ENCODE measurements at places on chromosomes 12 and 14.

- no peak for DNase-seq
These were observed 5.3 kb downstream of the TTC8 start for GRCh38 chr14:88829685-88830302.

DNA sequence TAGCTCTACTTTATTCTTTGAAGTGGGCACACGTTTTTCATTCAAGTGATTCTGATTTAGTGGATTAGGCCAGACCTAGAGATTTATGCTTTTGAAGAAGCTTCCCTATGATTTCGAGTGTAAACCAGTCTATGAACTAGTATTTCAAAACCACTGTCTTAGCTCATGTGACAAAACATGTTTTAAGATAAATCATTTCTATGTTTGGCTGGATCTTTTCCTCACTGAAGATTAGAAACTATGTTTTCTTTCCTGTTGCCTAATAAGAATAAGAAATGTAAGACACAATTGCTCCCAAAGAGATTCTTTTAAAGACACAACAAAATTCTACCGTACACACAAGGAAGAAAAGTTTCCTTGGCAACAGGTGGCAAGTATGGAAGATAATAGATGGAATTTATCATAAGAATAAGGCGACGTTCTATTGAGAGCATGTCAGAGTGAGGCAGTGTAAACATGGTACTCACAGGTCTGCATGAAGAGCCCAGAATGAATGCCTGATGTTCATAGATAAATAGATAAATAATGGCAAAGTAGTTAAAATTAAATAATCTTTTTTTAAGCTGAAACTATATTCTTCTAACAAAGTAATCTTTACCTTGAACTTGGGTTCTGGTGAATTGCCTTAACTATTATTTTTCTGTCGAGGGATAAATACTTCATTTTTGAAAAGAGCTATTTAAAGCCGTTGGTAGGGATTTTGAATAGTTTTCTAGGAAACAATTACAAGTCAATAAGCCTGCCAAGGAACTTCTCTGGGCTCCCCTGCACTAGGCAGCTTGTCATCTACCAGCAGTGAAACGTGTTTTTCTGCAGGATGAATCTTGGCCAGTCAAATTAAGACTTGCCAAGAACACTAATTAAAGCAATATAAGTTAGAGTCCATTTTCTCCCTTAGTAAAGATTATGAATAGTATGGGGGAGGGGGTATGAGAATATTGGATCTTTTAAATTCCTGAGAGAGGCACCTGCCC lies 34.1 kb upstream of the C12orf75 start:
- DNase-seq, result no peak

GRCh38 chr14:98633380-98633779 lies 638.6 kb downstream of the BCL11B start:
- no peak for DNase-seq

DNA sequence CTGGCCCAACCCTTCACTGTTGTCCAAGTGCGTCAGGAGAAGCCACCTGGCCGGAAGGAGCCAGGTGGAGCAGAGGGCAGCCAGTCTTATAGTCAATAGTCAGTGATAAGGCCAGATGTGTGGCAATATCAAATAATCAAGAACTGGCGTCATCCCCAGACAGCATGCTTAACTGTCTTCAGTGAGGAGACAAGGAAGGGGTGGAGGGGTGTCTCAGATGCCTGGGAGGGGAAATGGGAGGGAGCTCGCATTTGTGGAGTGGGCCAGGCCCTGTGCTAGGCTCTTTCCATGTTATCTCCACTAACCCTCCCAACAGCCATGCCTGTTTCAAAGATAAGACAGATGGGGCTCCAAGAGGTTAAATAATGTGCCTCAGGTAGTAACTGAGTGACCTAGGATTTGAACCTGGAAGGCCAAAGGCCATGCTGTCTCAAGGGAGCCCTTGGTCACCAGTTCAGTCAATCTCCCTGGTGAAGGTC lies 48.9 kb upstream of the FOS start:
- DNase-seq, result no peak

DNA sequence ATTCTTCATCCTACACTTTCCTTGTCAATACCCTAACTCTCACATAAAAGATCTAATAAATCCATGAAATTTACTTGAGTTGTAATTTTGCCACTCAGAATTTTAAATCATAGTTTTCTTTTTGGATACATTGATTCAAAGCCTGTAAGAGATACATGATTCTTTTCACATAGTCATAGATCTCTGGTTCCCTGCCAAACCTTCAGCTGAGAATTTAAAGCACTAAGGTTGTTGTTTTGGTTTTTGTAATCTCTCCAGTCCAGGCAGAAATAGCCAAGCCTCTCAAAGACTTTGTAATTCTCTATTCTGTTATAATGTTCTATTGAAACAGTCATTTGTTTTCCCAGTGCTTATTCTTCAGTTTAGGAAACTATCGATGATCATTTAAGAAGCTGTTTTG lies 273.9 kb downstream of the TRHDE start:
- DNase-seq, result peak; percentile 61

- no peak for DNase-seq
These were observed 82.8 kb upstream of the FBXO21 start for GRCh38 chr12:117273091-117273490.

DNA sequence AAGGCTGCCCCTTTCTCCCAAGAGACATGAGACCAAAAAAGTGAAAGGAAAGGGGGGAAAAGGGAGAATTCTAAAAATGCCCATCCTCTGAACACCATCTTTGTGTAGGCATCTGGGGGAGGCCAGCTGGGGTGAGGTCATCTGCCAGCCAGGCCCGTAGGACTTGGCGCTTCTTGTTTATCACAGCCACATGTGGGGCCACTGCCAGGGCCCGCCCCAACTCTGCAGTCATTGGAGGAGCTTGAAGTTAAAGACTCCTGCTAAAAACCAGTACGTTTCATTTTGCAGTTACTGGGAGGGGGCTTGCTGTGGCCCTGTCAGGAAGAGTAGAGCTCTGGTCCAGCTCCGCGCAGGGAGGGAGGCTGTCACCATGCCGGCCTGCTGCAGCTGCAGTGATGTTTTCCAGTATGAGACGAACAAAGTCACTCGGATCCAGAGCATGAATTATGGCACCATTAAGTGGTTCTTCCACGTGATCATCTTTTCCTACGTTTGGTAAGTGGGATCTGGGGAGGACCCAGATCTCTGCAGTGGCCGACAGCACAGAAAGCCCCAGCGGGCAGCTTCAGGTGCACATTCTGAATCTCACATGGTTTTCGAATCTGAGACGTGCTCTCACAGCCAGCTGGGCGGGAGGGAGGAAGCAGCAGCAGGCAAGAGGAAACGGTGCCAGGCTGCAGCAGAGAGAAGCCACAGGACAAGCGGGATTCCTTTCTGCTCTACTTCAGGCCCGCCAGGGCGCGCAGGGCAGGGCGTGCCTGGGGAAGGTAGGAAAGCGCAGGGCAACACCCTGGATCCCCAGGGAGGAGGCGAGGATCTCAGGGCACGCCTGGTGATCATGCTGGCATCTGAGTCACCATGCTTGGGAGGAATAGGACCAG lies at the start of gene P2RX7:
P2RX7 (plus strand) TSS at position 276 of the 881 bp plus-strand sequence; CDS start at position 371, 95 bp downstream.
- peak; percentile 40 for DNase-seq

DNA sequence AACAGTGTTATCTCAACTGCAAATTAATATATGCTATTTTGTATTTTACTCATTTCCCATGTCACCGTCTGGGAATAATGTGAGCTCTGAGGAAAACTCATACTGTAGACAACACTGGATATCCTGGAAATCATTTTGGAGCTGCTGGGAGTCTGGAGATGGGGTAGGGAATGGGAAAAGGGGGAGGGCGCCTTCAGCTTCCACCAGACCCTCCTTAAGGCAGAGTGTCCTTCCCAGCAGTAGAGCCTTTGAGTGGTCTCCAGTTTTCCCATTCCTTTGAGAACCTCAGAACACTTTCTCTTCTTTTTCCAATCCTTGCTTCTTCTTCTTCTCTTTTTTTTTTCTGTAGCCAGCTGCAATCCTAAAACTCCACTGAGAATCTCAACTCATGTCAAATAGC lies 5.4 kb upstream of the LRIG3 start:
- DNase-seq, result no peak

- DNase-seq, result no peak
These were observed 32.5 kb downstream of the MMAB start for GRCh38 chr12:109540526-109541412.

- no peak for DNase-seq
These were observed 196.2 kb upstream of the C14orf180 start for GRCh38 chr14:104383088-104383995.

- DNase-seq, result no peak
These were observed 23.6 kb upstream of the WNK1 start for GRCh38 chr12:728781-729180.

GRCh38 chr12:56120158-56120846 lies 2.2 kb downstream of the ZC3H10 start:
- DNase-seq, result no peak

DNA sequence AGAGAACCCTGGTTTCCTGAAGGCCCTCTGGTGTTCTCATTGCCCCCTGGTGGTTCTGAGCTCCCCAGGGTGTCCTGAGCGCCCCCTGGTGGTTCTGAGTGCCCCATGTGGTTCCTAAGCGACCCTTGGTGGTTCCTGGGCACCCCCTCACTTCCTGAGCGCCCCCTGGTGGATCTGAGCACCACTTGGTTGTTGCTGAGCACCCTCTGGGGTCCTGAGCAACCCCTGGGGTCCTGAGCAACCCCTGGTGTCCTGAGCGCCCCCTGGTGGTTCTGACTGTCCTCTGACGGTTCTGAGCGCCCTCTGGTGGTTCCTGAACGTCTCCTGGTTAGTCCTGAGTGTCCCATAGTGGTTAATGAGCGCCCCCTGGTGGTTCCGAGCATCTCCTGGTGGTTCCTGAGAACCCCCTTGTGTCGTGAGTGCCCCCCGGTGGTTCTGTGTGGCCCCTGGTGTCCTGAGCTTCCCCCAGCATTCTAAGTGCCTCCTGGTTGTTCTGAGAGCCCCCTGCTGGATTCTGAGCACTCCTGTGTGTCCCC lies 568.3 kb downstream of the TMEM121 start:
- DNase-seq, result no peak

DNA sequence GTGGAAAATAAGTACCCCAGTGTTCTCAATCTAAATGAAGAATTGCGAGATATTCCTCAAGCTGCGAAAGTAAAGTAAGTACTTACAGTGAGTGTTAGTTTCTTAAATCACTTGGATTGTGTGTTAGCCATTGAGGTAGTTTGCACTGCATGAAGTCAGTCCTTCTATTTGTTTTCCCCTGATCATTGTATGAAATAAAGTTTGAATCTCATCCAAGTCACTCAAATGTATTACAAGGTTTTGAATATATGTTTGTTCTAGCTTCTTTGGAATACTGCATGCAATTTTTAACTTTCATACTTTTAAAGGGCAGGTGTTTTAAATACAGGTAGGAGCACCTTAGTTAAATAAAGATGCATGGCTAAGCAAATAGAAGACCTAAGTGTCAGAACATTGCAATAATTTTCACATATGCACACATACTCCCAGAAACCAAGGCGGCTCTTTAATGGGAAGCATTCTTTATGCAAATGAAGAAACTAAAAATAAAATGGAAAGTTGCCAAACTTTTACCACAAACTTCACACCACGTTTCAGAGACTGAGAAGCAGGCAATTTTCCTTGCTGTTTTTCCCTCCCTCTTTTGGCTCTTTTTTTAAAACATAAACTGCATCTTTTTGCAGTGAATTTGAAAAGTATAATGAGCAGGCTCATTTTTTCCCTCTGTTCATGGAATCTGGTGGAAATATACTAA lies 105.6 kb downstream of the GPR135 start:
- peak; percentile 27 for DNase-seq

- DNase-seq, result peak; percentile 87
These were observed 109.7 kb upstream of the PRMT8 start for GRCh38 chr12:3381059-3382047.

GRCh38 chr14:33699300-33699983 lies 251.4 kb downstream of the EGLN3 start:
- DNase-seq, result no peak

DNA sequence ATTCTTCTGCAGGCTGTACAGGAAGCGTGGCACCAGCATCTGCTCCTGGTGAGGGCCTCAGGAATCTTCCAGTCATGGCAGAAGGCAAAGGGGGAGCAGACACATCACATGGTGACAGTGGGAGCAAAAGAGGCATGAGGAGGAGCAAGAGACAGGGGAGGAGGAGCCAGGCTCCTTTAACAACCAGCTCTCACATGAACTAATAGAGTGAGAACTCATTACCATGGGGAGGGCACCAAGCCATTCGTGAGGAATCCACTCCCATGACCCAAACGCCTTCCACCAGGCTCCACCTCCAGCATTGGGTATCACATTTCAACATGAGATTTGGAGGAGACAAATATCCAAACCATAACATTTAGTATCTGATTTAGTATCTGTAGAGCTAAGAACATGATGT lies 14.7 kb upstream of the TRIM9 start:
- DNase-seq, result no peak

GRCh38 chr12:120529641-120530417 lies 871 bp upstream of the COQ5 start:
- peak; percentile 59 for DNase-seq

DNA sequence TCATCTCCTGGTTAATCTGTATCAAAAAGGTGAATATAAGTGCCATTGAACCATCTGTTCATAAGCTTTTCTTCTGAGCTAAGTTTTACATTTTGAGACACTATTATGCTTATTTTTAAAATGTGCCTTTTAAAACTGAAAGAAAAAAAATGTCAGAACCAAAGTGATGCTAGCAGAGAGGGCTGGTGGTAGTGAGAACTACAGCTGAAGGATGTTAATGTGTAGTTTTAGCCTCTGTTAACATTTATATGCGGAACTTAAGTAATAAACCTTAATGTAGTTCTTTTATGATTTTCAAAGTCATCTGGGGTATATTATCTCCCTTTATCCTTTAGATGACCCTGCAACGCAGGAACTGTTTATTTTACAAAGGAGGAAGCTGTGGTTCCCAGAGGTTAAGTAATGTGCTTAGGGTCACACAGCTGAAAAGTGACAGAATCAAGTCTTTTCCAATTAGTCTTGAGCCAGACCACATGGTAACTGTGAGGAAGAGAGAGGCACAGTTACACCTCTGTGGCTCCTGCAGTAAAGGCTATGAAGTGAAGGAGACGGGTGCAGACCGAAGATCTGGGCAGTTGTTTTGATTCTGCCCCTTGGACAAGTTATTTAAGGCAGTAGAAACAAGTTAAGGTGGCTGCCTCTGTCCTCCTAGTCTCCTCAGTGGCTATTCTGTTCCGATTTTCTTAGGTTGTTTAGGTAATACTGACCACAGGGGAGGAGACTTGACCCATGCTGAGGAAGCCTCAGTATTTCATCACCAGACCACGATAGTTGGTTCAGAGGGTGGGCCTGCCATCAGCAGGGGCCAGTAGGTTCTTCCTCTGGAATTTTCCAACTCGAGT lies 23.9 kb downstream of the GNG2 start:
- DNase-seq, result peak; percentile 61

DNA sequence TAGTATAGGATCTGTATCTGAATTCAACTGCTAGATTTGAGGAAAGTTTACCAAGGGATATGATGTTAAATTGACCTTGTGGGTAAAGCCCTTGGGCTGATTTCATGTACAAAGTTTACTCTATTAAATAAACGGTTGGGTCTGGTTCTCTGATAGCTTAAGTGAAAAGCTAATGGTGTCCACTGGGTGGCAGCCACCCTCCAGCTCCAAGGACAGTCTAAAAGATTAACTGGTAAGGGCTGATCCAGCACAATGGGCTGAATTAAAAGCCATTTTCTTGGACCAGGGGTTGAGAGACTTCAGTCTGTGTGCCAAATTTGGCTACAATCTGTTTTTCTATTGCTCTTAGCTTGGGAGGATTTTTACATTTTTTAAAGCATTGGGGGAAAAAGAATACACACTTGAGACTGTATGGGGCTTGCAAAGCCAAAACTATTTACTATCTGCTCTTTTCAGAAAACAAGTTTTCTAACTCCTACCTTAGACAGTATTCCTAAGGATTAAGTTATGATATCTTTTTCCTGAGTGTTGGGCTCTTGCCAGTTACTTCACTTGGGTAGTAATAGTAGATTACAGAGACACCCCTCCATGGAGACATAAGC lies 116.5 kb downstream of the GPHN start:
- peak; percentile 59 for DNase-seq
